Activated gamma-delta T cell treated with Interleukin-2 at 50 U/mL for 16 hours (primary cell): ENCODE measurements at places on chromosomes 7 and 10.

- no peak for DNase-seq
Measured at GRCh38 chr7:158923928-158924511, 67.7 kb downstream of the DYNC2I1 start.

DNA sequence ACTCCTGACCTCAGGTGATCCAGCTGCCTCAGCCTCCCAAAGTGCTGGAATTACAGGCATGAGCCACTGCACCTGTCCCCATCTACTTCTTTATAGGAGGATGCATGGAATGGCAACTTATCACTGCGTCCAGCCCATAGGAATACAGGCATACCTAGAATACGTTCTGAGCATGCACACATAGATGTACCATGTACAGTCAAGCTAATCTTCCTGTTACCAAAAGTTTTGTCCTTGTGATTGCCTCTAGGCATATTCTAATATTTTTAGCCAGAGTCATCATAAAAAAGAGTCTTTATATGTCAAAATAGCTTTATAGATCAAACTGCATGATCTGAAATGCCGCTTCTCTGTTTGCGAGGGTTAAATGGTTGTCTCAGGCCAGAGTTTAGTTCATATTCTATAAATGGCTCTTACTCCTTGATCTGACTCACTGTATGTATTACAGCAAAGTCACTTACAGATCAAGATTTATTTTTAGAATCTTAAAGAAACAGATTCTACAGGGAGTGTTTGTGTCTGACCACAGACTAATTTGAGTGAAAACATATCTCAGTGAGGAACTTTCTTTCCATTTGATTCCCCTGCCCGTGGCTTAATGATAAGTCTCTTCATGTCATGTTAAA, 210.9 kb downstream of the CREB5 start:
- no peak for DNase-seq

DNA sequence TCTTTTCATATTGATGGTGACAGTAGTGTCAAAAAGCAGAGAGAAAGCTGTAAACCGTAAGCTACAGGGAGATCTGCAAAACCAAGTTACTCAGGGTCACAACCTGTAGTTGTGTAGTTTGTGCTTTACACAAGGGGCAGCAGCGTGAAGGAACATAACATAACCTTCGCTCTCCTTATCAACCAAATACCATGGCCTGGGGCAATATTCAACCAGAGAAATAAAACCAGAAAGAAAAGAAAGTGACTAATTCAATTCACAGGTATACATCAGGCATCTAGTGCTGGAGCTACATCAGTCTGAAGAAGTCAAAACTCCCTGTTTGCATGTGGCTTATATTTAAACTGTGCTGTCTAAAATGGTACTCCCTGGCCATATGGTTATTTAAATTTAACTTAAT, 224.3 kb downstream of the TWIST1 start:
- DNase-seq = no peak

DNA sequence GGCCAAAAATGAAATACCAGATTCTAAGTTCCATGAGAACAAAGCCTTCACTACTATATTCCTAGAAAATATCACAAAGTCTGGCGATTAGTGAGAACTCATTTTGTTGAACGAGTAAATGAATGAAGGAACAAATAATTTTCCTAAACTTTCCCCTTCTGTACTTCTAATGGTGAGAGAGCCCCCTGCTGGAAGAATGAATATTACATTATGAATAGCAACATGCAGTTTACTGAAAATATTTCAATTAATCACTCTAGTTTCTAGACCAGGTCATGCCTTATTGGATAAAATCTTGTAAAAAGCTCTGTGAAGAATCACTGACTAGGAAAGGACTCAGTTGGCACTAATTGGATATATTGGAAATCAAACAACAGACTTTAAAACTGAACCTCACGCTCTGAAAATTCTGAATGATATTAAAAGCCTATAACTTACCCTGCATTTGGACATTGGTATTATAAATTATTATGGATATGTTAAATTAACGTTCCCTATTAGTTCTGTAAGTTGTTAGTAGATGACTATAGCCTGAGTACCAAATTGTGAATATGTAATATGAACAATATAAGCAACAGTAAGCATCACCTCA, 32.4 kb upstream of the MTPN start:
- no peak for DNase-seq

DNA sequence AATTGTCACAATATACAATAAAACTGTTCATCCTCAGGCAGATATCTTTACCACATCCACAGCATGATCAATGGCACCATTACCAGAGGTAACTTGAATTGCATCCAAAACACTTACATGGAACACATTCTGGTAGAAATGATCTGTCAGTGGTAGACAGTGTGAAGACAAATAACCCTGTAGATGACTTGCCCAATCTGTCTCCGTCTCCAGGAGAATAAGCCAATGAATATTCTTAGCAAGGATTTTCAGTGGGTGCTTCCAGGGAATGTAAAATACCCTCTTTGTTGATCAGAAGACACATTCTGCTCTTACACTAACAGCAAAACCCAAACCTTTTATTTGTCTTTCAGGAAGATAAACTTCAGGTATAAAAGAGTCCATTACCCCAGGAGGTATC, 43.8 kb downstream of the VWC2 start:
- DNase-seq = no peak

- DNase-seq = no peak
Measured at GRCh38 chr7:135803143-135803542, 54.5 kb upstream of the FAM180A start.

DNA sequence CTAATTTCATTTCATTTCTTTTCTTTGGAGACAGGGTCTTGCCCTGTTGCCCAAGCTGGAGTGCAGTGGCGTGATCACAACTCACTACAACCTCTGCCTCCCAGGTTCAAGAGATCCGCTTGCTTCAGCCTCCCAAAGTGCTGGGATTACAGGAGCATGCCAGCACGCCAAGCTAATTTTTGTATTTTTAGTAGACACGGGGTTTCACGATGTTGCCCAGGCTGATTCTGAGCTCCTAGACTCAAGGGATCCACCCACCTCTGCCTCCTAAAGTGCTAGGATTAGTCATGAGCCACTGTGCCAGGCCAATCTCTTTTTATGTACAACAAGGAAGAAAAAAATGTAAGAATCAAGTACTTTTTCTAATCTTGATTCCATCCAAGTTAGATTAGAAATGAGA, 10.7 kb upstream of the KMT2E start:
- no peak for DNase-seq

GRCh38 chr10:122342293-122343134, 32.0 kb upstream of the PLEKHA1 start:
- DNase-seq = peak; percentile 66

GRCh38 chr10:71782917-71783490, 9.7 kb upstream of the VSIR start:
- DNase-seq = no peak

DNA sequence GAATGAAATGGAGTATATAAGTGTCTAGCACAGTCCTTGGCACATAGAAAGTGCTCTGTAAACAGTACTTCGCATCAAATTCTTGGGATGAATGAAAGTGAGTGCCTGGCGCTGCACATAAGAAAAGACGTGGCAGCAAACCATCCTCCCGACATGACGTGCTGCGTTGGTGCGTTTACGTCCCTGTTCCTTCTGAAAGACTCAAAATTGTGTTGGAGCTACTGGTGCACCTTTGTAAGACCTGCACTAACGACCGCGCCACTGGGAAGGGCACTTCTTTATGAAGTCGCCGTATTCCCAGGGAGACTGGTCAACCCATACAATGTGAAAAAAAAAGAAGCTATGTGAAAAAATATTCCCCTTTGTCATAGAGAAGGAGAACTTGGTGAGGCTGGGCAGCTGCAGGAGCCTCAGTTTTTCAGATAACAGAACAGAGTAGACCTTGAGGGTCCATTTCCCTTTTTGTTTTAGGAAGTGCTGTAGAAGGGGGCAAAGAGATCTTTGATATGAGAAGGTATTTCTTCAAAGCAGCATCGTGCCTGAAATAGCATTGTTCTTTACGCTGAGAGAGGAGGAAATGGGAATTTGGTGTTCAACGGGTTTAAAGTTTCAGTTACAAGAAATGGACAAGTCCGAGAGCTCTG, 91.7 kb downstream of the PTPRE start:
- no peak for DNase-seq

DNA sequence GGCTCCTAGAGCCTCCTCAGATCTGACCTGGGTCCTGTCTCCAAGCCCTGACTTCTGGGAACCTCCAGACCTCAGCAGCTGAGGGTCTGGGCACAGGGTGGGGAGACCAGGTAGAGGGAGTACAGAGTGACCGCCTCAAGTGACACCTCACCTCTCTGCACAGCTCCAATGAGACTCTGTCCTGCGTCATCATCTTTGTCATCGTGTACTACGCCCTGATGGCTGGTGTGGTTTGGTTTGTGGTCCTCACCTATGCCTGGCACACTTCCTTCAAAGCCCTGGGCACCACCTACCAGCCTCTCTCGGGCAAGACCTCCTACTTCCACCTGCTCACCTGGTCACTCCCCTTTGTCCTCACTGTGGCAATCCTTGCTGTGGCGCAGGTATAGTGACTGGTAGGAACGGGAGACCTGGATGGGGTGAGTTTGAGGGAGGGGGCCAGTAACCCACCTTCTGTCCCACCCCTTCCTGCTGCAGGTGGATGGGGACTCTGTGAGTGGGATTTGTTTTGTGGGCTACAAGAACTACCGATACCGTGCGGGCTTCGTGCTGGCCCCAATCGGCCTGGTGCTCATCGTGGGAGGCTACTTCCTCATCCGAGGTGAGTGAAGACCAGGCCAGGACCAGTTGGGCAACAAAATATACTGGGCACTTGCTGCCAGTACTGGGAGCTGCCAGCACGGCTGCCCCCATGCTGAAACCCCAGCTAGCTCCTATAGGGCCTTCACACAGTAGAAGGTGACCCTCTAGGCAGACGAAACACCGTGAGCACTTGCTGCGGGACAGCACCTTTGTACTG, 17.8 kb downstream of the SMO start:
- DNase-seq = no peak

DNA sequence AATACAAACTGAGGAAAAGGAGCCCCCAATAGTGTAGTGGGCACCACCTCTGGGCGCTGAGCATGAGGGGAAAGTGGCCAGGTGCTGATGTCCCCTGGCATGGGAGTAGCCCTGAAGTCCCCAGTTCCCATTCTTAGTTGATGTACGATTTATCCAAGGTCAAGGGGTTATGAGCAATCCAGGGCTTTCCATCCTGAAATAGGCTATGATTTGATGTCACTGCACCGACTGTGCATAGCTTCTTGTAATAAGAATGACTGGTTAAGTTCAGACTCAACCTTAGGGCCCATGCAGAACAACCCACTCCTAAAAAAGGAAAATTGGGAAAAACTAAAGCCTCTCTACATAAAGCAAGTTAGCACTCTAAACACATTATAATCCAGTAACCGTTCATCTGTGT, 4.4 kb downstream of the FRAT1 start:
- no peak for DNase-seq

DNA sequence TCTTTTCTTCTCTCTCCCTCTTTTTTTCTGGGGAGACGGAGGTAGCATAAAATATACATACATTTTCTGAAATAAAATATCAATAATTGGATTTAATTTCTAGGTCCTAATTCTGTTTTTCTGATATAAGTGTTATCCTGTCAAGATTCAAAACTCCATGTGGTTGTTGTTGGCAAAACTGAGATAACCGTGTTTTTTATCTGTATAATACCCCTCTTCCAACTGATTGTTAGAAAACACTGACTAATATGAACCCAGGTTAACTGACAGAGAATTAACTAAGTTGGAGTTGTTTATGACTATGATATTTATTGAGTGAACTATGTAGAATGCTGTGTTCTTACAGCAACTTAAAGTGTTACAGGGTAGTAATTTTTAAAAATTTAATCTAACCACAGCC, 236.5 kb upstream of the KAT6B start:
- no peak for DNase-seq

GRCh38 chr7:137850571-137850970, 3.8 kb upstream of the DGKI start:
- no peak for DNase-seq

- no peak for DNase-seq
Measured at GRCh38 chr7:90188281-90188680, 23.3 kb upstream of the STEAP2 start.

GRCh38 chr7:101108330-101108857, 18.5 kb upstream of the SERPINE1 start:
- DNase-seq = no peak

DNA sequence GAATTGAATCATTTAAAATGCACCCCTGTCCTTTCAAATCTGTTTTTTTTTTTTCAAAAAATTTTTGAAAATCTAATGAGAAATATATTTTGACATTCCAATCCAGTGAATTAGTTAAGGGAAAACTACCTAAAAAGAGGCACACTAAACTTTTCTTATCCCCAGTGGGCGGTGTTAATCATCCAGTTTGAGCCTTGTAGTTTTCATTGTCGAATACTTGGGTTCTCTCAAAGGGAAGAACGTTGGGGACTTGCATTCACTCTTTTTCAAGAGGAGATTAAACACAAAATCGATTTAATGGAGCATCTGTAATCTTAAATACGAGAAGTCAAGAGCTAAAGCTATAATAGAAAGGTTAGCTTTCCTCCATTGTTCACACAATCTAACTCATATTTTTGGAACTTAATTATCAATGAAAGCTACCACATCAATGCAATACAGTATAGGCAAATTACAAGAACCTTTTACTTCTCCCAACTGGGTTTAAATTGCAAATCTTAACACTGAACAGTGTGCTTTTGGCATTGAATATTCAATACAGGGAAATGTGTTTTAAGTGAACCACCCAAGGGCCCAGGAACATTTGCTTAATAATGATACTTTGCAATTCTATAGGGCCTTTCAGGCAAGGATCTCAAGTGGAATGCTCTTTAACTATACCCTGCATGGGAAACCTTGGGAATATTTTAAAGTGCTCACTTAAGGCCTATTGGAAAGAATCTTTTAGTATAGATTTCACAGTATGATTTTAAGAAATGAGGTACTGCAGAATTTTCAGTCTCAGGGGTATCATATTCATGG, 13.1 kb upstream of the SP8 start:
- DNase-seq = no peak

GRCh38 chr7:92404170-92404614, 43.1 kb upstream of the GATAD1 start:
- DNase-seq = peak; percentile 26

- DNase-seq = no peak
Measured at GRCh38 chr7:54969208-54969967, 49.4 kb upstream of the EGFR start.

GRCh38 chr10:99784016-99784726, 1.7 kb downstream of the ABCC2 start:
- DNase-seq = no peak
